ENCODE measurements at places on chromosomes 6 and 20.

DNA sequence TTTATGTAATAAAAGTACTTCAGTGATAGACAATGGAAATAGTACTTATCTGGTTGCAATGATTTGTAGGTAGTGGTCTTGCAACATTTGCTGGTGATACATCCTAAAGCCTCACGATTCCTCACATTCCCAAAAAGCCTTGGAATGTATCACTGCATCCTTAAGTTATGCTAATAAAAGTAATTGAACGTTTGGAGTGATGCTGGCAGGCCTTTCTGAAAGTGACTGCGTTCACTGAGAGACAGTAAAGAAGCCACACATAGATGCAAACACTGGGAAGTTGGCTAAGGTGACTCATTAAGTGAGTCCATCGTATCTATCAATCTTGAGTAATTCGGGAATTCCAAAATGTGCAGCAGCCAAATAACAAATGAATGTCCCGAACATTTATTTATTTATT is 444.1 kb upstream of the SOX4 start:
- DNase-seq = no peak

GRCh38 chr20:57940868-57941522 is 231.2 kb upstream of the PMEPA1 start:
- DNase-seq = no peak

GRCh38 chr20:31719644-31720485 is 2.8 kb downstream of the BCL2L1 start:
- DNase-seq = peak; percentile 53

DNA sequence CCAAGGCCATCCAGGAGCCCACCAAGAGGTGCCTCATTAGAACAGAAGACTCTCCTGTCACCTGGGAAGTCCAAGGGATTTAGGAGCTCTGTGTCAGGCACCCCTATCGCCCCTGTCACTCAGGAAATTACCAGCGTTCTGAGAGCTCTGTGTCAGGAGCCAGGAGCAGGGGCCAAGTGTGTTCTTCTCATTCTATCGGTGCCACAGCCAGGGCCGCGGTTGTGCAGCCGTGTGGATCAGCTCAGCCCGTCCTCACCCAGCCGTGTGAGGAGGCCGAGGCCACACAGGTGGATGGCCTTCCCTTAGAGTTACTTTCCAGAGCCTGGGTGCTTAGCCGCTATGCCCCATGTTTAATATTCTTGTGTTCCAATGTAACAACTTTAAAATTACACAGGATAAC is 9.8 kb downstream of the MTG2 start:
- DNase-seq = no peak

DNA sequence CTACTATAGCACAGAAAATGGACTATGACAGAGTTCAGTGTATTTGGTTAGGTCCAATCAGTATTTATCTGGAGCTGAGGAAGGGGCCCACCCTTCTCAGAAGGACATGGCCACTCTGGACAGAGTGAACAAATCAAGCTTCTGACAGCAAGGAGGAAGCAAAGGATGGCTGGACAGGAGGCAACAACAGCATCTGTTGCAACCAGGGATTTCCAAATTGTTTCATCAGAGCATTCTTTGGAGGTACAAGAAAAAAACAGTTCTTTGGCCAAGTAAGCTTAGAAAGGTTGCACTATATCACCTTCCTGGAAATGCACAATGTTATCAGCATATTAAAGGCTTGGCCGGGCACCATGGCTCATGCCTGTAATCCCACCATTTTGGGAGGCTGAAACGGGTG is 118.7 kb upstream of the SLC22A16 start:
- DNase-seq = no peak

All from NCI-H446 treated with DMSO at 0.1 percent for 48 hours (cell line).